ENCODE measurements at places on chromosomes 4 and X.

GRCh38 chrX:40625294-40625693 is 2.1 kb downstream of the MPC1L start:
- DNase-seq = no peak

DNA sequence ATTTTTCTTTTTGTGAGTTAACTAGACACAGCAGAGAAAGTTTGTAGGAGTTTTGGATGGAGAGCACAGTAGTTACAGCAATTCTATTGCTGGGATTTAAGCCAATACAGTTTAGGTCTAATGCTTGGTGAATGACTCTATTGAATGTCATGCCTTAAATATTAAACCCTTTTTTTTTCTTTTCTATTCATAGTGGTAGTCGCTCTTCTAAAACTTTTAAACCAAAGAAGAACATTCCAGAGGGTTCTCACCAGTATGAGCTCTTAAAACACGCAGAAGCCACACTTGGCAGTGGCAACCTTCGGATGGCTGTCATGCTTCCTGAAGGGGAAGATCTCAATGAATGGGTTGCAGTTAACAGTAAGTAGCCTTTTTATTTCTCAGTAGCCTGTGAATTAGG is 34.8 kb upstream of the DCK start:
- no peak for DNase-seq

GRCh38 chr4:107774681-107775080 is 50.1 kb upstream of the SGMS2 start:
- DNase-seq = no peak

GRCh38 chrX:10725071-10725470 is 104.7 kb upstream of the MID1 start:
- DNase-seq = no peak

GRCh38 chr4:68184923-68185322 is 55.3 kb upstream of the TMPRSS11F start:
- no peak for DNase-seq

- DNase-seq = no peak
Measured at GRCh38 chr4:39996811-39997210, 19.1 kb upstream of the PDS5A start.

- no peak for DNase-seq
Measured at GRCh38 chr4:144985531-144985930, 112.5 kb downstream of the ANAPC10 start.

GRCh38 chr4:132238697-132239096 is 910.4 kb upstream of the PCDH10 start:
- no peak for DNase-seq

DNA sequence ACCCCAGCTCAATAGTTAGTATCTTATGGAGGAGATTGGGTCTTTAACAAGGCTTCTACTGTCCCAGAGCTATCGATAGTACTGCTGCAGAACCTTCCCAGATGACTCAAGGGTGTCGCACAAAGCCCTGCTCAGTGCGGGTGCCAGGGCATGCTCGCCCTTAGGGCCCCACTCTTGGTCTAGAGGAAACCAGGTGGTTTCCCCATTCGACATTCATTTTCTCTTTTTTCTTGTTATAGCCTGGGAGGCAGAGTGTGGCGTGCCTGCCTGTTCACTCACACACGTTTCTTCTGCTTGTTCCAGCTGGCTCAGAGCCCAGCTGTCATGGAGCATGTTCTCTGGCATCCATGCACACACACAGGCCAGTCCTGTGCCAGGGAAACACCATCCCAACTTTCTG is 144.5 kb downstream of the SMIM20 start:
- peak; percentile 42 for DNase-seq

DNA sequence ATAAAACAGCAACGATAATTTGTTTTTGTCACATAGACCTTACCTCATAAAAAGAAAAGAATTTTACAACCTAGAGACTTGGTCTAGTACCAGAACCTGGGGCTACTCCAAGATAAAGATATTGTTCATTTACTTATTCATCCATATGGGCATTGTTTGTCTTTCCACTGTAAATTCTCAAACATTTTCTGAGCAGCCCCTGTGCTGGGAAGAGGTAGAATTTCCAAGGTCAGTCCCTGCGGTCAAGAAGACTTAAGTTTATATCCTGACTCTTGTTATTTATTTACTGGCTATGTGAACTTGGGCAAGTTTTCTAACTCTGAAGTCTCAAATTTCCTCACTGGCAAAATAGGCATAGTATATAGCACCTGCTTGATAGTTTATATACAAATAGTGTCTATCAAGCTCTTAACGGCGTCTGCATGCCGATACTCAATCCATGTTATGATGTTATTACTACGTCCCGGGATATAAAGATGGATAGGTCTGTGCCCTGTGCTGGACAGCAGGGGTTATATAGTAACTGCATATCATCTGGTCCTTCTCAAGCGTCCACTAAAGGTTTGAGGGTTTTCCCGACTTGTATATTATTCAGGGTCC is 222.1 kb upstream of the TAPT1 start:
- DNase-seq = no peak

DNA sequence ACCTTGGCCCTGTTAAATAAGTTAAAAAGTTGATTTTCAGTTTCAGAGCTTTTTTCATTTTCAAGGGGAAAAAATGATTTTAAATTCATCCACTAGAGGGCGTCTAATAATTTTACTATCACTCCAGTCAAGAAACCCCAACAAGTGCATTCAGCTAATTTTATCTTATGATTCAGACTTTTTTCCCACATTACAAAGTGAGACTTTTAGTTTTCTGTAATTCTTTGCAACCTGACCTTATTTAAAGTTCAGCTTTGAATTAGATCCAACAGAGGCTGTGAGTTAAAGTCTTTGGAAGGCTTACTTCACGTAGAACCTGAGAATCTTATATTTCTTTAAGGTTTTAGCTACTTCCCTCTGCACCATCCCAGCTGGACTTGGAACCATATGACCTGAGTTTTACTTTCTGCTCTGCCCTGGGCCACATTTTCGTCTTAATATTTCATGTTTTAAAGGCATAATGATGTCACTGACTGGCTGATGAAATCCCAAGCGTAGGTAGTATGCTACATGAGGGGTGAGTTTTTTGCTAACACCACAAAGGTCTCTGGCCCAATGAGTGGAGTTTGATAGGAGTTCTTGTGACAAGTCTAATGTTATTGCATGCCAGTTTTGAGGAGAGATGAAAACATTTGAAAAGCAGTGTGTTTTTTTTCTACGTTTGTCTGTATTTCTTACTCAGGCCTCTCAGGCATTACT is 7.2 kb downstream of the GNRHR start:
- no peak for DNase-seq

DNA sequence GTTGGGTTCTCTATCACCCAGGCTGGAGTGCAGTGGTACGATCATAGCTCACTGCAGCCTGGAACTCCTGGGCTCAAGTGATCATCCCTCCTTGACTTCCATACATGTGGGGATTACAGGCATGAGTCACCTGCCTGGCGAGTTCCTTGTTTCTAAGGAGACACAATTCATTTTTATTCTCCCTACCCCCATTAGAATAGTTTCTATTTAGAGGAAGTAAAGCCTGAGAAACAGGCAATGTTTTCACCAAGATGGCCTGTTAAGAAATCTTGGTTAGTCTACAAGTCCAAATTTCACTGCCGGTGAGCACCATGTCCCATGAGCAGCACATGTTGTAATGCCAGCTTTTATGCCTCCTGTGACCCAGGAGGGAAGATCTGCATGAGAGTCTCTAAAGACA is 5.7 kb downstream of the CYBB start:
- no peak for DNase-seq

- DNase-seq = no peak
Measured at GRCh38 chr4:101862595-101862994, 72.1 kb downstream of the BANK1 start.

DNA sequence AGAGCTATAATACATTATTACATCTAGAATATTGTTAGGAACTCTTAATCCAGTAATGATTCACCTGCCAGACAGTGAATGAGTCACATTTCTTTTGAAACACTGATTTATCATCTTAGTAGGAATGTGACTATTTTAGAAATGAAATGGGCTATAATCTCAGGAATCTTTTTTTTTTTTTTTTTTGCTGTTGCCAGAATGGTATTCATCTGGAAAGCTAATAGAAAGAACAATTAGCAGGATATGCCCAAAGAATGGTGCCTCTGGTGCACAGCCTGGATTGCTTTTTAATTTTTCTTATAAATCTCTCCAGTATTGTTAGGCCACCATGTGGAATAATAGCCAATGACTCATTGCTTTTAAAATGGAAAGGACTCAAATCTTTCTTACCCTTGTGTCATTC is 181.1 kb upstream of the SMIM31 start:
- no peak for DNase-seq

- no peak for DNase-seq
Measured at GRCh38 chrX:110414679-110415439, 56.2 kb downstream of the RTL9 start.

DNA sequence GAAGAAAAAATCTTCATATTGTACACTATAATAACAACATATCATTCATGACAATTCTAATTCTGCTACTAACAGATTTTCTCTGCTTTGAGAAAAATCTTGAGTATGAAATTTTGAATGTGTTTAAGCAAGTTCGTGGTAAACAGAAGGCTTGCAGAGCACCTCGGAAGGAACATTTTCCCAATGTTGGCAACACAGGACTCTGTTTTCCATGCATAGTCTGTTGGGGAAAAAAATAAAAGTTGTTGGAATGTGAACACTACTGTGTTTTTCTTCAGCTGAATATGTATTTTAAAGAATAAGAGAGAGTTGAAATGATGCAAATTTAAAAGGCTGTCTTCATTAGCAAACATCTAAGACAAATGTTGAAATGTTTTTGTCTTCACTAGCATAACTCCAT is 54.7 kb upstream of the ANXA10 start:
- DNase-seq = no peak

GRCh38 chr4:123299212-123299691 is 97.3 kb upstream of the SPRY1 start:
- no peak for DNase-seq

DNA sequence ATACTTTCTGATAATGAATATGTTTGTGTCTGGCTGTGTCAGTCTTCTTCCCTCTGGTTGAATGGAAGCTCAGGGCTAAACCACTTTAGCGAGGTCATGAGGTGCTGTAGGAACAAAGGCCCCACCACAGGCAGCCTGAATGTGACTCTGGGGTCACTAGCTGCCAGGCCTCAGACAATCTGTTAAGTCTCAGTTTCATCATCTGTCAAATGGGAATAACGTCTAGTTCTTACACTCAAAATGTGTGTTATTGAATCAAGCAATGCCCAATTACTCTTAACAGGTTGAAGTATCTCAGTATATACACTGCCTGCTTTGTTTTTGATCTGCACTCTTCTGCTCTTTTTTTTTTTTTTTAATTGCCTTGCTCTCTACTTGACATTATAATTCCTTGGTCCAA is 148.6 kb downstream of the STK32B start:
- DNase-seq = no peak

DNA sequence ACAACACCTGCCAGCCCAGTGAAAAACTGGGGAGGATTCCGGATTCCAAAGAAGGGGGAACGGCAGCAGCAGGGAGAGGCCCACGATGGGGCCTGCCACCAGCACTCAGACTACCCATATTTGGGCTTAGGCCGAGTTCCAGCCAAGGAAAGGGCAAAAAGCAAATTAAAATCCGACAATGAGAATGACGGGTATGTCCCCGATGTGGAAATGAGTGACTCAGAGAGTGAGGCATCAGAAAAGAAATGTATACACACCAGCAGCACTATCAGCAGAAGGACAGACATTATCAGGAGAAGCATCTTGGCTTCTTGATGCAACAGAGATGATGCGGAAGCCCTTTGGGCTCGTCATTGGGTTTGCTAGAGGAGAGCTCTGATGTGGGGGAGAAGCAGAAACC is 62.4 kb downstream of the JADE1 start:
- DNase-seq = no peak

DNA sequence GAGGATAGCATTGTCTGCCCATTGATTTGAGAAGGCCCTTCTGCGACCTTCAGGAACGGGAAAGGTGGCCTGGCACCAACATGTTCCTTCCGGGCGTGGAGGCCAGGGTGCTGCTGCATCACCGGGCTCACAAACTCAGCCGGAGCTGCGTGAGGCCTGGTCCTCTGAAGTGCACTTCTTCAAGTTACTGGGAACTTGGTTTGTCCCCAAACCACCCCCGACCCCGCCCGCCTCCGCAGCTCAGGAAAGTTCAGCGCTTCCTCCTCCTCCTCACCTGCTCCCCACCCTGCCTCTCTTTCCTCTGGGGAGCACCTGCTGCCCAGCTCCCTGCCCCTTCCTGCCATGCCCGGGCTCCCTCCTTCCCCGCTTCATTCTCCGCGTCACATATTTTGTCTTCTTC is 116.0 kb upstream of the LRPAP1 start:
- DNase-seq = no peak

DNA sequence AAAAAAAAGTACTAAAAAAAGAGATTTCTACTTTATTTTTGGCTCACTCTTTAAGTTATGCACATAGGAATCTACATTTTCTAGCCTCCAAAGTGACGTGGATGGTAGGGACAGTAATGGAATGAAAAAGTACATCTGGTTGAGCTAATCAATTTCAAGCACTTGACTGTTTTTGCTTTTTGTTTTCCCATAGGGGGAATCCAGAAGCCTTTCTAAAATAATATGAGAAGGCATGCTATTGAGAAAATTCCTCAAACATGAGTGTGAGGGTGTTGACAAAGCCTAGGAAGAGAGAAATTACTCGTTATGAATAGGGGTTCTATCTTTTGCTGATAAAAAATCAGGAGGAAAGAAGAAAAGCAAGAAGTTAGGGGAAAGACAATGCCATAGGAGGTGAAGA is 242.5 kb upstream of the PUDP start:
- no peak for DNase-seq

GRCh38 chr4:158805635-158806471 is 37.0 kb downstream of the FNIP2 start:
- no peak for DNase-seq

DNA sequence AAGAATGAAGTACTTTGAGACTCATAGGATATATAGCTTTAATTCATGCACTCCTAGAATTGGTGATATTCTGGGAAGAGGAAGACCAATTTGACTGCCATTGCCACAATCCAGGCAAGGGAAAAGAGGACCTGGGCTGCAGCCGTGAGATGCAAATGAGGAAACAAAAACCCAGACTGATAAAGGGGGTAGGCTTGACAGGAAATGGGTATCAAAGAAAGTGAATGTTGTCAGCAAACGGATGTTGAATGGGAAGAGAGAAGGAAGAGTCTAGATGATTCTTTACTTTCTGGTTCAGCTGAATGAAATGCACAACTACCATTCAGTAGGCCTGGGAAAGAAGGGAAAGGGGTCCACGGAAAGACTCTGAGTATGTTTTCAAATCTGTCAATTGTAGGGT is 17.1 kb upstream of the ARHGEF6 start:
- DNase-seq = no peak

- no peak for DNase-seq
Measured at GRCh38 chr4:142598132-142598531, 248.0 kb downstream of the INPP4B start.

DNA sequence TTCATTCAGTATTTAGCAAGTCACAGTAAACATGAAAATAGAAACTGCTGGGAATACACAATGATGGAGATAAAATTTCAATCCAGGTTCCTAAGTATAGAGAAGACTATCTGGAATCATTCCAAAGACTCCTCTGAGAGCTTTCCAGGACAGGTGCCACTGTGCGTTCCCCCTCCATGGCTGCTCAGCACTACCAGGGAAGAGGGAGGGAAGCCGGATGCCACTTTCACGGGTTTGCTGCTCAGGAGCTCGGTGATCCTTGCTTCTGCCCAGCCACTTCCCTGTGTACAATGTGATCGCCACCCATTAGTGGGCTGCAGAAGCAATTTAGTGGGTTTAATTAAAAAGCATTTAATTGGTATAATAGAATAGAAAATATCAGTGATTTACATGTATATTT is 94.5 kb downstream of the FNIP2 start:
- DNase-seq = no peak

All from DMS79 (cell line).